ENCODE measurements at places on chromosomes 1 and 21.

DNA sequence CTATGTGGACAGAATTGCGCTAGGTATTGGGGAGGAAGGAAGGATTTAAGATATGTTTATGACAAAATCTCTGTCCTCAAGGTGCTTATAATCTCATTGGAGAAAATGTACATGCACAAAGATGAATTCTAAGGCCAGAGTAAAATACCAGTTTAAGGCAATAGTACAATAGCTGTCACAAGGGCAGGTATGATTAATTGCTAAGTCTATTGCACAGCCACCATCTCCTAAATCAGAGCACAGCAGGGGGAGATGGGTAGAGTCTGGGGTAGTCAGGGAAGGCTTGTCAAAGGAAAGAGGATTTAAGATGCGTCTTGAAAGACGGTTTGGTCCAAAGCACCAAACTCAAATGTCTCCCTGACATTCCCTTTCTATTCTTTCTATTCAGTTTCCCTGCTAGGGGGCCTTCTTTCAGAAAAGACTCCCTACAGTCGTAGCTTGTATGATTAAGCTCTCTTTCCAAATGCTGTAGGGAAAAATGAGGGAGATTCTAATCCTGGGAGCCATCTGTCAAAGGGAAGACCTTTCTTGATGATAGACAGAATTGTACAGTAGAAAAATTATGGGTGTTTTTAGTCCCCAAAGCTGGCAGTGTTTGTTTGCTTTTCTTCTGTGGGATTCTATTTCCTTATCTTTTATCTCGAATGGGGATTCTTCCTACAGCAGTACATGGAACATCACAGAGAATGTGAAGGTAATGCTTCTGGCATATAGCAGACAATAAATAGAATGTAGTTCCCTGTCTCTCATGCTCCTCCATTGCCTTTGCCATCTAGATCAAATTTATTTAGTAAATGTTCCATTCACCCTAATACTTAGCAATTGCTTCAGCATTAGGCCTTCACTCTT is 107.6 kb upstream of the NFIA start:
- no peaks in the 10 kb centered on the region for H3K36me3 ChIP-seq
- no peak overlapping the region for H3K27ac ChIP-seq
- H3K27me3 ChIP-seq, result peaks cover 15% of the 10 kb centered on the region
- peaks cover 5% of the 10 kb centered on the region for H3K4me1 ChIP-seq

DNA sequence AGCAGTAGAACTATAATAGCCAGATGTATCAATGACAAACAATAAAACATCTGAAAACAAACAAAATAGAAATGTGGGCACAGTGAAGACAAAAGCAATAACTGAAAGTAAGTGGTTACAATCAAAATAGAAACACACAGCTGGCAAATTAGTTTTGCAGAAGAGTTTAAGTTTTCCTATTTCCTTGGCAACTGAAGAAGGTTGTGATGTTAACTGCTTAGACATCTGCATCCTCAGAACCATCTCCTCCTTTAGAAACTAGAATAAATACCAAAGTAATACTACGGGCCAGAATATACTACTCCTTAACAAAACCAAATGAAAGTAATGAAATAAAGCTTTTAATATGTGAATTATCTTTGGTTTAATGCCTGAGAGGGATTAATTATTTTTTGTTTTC is 605.5 kb downstream of the LTN1 start:
- no peak overlapping the region for H3K4me3 ChIP-seq
- DNase-seq, result no peak
- no peaks in the 10 kb centered on the region for H3K27me3 ChIP-seq

DNA sequence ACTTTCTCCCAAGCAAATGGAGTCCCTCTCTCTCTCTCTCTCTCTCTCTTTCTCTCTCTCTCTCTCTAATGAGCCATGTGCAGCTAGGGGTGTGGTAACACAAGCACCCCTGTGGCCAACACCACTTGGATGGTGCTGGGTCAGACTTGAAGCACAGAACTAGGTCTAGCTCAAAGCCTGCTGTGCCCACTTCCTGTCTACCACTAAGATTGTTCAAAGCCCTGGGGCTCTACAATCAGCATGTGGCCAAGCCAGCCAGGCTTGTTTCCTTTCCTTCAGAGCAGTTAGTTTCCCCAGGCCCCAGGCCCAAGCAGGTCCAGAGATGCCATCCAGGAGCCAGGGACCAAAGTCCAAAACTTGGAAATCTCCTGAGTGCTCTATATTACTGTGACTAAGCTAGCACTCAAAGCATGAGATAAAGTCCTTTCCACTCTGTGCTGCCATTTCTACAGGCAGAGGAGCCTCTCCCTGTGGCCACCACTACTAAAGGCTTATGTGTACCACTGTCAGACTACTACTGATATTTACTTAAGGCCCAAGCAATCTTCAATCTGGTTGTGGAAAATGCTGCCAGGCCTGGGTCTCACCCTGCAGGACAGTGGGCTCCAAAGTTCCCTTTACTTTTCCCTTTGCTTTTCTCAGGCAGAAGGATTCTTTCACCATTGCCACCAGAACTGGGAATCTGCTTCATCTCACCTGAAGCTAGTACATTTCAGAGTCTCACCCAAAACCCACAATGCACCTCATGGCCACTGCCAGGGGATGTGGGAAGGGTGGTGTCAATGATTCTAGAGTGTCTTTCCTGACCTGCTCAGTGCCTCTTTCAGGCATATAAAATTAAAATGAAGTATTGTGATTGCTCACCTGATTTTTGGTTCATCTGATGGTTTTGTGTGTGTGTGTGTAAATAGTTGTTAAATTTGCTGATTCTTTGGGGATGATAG is 999.5 kb downstream of the NCAM2 start:
- H3K27me3 ChIP-seq, result no peaks in the 10 kb centered on the region
- no peak overlapping the region for H3K4me3 ChIP-seq
- no peak overlapping the region for H3K27ac ChIP-seq

DNA sequence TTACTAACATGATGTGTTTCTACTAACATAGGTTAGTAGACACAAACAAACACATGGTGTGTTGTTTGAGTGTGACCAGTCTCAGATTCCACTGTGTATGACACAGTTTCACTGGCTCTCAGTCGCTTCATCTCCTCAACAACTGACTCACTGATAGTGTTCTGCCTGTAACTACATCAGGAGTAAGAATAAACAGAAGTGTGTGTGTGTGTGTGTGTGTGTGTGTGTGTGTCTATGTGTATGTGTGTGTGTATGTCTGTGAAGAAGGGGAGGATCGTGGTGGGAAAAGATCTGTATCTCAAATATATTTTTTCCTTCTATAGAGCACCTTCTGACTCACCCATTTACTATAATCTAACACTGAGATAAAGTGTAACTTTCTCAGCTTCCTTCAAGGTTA is 391.0 kb downstream of the PTPRC start:
- H3K4me1 ChIP-seq, result no peaks in the 10 kb centered on the region
- no peak for DNase-seq
- H3K4me3 ChIP-seq, result no peak overlapping the region

DNA sequence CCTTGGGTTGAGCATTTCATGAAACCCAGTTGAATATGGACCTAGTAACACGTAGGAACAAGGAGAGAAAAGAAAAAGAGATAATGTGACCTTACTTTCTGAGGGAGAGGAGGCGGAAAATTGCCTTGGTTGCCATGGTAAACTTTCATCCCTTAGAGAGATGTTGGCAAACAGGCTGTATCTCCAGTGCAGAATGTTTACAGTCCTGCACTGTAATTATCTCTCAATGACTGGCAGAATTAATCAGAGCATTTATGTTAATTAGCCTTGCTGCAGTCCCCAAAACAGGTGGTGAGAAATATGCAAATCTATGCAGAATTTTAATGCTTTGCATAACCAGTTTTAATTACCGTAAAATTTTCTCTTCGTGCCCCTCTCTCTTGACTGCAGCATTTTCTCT is 147.3 kb downstream of the CD247 start:
- no peak overlapping the region for H3K4me3 ChIP-seq
- DNase-seq, result no peak
- H3K36me3 ChIP-seq, result peaks cover 9% of the 10 kb centered on the region

DNA sequence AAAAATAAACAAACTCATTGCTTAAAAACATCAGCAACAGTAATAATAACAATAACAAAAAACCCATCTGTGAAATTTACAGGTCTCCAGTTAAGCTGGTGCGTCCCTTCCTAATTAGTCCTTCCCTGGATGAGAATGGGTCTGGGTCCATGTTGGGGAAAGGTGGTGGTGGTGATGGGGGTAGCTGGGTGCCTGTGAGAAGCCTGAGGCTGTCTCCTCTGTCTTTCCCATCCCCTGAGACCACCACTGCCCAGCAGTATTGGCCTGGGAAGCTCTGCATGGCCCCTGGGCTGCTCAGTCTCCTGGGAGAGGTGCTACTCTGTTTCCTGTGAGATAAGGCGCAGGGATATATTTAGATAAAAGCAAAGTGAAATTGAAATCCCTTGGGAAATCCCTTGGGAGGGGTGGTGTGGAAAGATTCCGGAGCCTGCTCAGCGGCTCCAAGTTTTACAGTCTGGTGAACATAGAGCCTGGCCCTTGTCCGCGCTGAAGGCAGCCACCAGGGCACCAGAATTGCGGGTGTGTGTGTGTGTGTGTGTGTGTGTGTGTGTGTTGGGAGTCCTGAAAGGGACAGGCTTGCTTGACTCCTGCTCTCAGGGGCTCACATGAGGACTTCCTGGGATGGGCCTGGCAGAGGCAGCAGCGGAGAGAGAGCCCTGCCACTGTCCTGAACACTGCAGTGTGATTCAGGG is 150.2 kb downstream of the FOXD2 start:
- DNase-seq, result peak; percentile 4
- peaks cover 3% of the 10 kb centered on the region for H3K4me1 ChIP-seq
- no peaks in the 10 kb centered on the region for H3K36me3 ChIP-seq

DNA sequence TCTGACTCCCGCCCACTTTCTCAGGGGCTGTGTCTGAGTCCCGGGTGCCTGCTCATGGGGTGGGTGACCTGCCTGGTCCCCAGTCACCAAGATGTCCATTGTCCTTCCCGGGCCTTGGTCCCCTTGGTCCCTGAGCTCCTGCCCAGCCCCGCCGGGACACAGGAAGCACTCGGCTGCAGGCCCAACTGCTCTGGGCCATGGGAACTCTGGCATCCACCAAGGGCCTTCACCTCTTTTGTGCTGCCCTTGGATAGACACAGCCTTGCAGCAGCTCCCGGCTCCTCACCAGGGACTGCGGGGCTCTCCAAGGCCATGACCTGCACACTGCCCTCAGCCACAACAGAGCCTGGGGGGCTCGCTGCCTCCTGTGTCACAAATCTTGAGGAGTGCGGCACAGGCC is 22.1 kb upstream of the MX1 start:
- no peak overlapping the region for H3K4me3 ChIP-seq
- no peak overlapping the region for H3K27ac ChIP-seq
- peaks cover 1% of the 10 kb centered on the region for H3K4me1 ChIP-seq

- no peaks in the 10 kb centered on the region for H3K27me3 ChIP-seq
- peaks cover 9% of the 10 kb centered on the region for H3K36me3 ChIP-seq
- H3K4me3 ChIP-seq, result no peak overlapping the region
- no peaks in the 10 kb centered on the region for H3K4me1 ChIP-seq
Observed at GRCh38 chr1:233075915-233076295, 125.5 kb downstream of the NTPCR start.

GRCh38 chr1:107443027-107443426 is 302.2 kb downstream of the NTNG1 start:
- no peaks in the 10 kb centered on the region for H3K27me3 ChIP-seq
- no peaks in the 10 kb centered on the region for H3K4me1 ChIP-seq
- no peak overlapping the region for H3K4me3 ChIP-seq
- no peak for DNase-seq
- no peak overlapping the region for H3K27ac ChIP-seq
- no peaks in the 10 kb centered on the region for H3K36me3 ChIP-seq

- H3K27ac ChIP-seq, result no peak overlapping the region
- no peak for DNase-seq
- no peak overlapping the region for H3K4me3 ChIP-seq
- peaks cover 4% of the 10 kb centered on the region for H3K36me3 ChIP-seq
Observed at GRCh38 chr1:119133987-119134386, 6.5 kb downstream of the WARS2 start.

- peak overlapping the region; percentile 83 for H3K27ac ChIP-seq
- H3K4me1 ChIP-seq, result peaks cover 31% of the 10 kb centered on the region
- no peaks in the 10 kb centered on the region for H3K27me3 ChIP-seq
- no peak for DNase-seq
- H3K4me3 ChIP-seq, result no peak overlapping the region
Observed at GRCh38 chr1:8555582-8555981, 237.7 kb downstream of the SLC45A1 start.

DNA sequence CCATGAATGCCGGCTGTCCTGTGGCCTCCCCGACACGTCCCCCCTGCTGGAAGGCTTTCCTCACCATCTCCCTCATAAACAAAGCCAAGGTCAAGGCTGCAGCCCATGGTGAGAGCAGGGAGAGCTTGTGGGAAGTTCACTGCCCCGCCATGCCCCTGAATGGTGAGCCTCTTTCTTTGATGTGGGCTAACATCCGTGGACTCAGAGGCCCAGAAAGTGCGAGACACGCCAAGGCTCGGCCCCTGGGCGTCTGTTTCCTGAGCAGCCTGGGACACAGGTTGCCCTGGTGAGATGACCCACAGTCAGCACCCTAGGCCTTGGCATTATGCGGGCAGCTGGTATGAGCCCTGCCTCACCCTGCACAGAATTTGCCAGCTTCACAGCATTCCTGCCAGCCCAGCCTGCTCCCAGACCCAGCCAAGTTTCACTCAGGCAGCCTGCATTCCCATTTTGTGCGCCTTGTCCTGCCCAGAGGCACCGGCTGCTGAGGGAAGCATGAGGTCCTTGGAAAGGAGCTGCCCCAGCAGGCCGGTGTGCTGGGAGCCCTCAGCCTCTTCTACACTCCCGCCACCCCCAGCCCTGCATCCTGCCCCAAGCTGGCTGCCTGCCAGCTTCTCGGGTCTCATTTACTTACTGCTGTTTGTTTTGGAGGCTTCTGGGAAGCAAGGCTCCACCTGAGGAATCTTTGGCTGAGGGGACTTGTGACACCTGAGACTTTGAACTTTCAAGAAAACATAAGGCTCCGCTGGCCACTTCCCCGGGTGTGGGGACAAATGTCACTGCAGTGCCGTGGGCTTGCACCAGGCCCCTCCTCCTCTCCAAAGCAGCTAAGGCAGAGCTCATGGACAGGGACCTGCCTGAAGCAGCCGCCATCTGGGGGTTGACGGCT is 31.9 kb downstream of the NEK2 start:
- H3K27ac ChIP-seq, result peak overlapping the region; percentile 16
- H3K4me3 ChIP-seq, result no peak overlapping the region
- peaks cover 18% of the 10 kb centered on the region for H3K4me1 ChIP-seq
- no peaks in the 10 kb centered on the region for H3K36me3 ChIP-seq

DNA sequence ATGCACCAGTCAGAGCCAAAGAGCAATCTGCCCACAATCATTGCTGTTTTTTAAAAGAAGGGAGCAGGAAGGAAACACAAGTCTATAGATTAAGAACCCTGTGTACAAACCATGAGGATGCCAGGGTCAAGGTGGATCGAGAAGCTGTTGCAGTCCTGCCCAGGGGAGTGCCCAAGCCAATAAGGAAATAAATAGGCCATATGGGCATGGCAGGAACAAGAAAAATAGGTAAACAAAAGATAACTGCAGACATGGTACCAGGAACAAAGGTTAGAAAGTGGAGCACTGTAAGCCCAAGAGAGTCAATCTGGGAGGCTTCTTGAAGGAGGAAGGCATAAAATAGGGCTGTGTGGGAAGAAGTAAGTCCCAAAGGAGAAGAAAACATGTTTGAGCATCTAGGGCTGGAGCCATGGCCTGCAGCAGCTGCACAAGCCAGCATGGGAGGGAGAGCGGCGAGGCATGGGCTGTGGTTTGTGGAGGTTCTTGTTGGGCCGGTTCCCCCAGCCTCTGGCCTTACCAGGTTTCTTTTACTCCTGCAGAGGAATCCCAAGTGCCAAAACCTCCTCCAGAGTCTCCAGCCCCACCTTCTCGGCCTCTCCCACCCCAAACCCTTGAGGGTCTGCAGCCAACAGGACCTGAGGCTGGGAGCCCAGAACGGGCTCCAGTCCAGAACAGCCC is 13.6 kb downstream of the INAVA start:
- peaks cover 23% of the 10 kb centered on the region for H3K36me3 ChIP-seq
- no peak overlapping the region for H3K4me3 ChIP-seq
- H3K27me3 ChIP-seq, result no peaks in the 10 kb centered on the region
- DNase-seq, result no peak
- H3K4me1 ChIP-seq, result peaks cover 2% of the 10 kb centered on the region
